Stimulated activated naive B cell treated with anti-CD40 and anti-IgM and Interleukin-4, amounts not matched to agents 10 μg/mL and 1 μg/mL and 100 μg/mL, for 72 hours (primary cell): ENCODE measurements at places on chromosomes 5 and 9.
A peak's percentile ranks its signal among the peaks of the same experiment; 100 is the strongest.

GRCh38 chr9:136613824-136614371 is 48.8 kb upstream of the EGFL7 start:
- no peak for DNase-seq

- no peak for DNase-seq
These were observed 271.2 kb upstream of the IRX2 start for GRCh38 chr5:3022665-3023064.

DNA sequence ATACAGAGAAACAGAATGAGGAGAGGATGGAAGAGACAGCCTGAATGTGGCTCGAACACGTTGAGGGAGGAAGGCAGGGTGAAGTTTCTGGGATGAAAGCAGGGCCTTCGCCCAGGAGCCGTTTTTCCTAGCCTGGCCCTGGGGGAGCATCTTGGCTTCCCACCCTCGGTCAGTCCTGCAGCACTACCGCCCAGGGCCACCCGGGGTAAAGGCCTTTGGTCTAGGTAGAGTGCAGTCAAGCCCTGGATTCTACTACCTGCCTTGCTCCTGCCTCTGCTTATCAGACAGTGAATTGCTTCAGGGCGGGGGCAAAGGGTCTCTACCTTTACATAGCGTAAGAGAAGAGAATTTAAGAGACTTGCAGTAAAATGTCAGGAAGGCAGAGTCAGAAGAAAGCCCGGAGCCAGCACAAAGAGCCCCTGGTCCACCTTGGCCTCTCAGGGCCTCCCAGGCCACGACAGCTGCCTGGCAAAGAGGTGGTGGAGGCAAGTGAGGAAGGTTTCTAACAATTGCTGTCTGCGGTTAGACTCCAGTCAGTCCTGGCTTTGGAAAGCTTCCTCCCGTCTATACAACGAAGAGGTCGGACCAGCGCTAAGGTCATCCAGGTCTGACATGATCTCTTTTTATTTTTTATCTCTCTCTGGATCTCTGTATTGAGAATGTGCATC is 17.9 kb downstream of the COL15A1 start:
- DNase-seq = no peak

- no peak for DNase-seq
These were observed 4.6 kb downstream of the HOMER1 start for GRCh38 chr5:79509244-79509885.

- no peak for DNase-seq
These were observed 814 bp downstream of the KIF12 start for GRCh38 chr9:114098021-114098935.

GRCh38 chr5:56831773-56832172 is 16.4 kb downstream of the MAP3K1 start:
- no peak for DNase-seq

GRCh38 chr5:43616535-43616934 is 13.6 kb downstream of the NNT start:
- DNase-seq = no peak

- peak; percentile 57 for DNase-seq
These were observed 4.9 kb upstream of the LHX2 start for GRCh38 chr9:124006448-124007361.

DNA sequence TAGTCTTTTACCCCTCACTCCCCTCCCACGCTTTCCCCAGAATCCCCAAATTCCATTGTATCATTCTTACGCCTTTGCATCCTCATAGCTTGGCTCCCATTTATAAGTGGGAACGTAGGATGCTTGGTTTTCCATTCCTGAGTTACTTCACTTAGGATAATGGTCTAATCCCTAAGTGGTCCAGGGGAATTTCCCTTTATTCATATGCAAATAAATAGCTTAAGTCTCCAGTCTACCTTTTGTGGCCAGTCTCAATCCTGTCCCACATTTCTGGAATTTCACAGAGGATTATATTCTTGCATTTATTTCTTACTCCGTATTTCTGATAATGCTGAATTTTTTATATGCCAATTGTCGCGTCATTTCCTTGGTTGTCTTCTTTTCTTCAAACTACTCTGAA is 245.6 kb upstream of the DAB2 start:
- no peak for DNase-seq

- DNase-seq = no peak
These were observed 23.0 kb downstream of the AMBP start for GRCh38 chr9:114055061-114055460.

GRCh38 chr5:109756543-109757185 is 66.9 kb downstream of the MAN2A1 start:
- no peak for DNase-seq

GRCh38 chr5:170571875-170572852 is 68.3 kb downstream of the KCNIP1 start:
- DNase-seq = peak; percentile 47

GRCh38 chr9:34991607-34992375 is 2.2 kb downstream of the DNAJB5 start:
- DNase-seq = peak; percentile 62

GRCh38 chr9:2497666-2498400 is 123.8 kb upstream of the VLDLR start:
- DNase-seq = no peak

GRCh38 chr5:134090522-134090921 is 24.0 kb upstream of the TCF7 start:
- no peak for DNase-seq

GRCh38 chr9:104494808-104495207 is 9.3 kb upstream of the OR13F1 start:
- no peak for DNase-seq

DNA sequence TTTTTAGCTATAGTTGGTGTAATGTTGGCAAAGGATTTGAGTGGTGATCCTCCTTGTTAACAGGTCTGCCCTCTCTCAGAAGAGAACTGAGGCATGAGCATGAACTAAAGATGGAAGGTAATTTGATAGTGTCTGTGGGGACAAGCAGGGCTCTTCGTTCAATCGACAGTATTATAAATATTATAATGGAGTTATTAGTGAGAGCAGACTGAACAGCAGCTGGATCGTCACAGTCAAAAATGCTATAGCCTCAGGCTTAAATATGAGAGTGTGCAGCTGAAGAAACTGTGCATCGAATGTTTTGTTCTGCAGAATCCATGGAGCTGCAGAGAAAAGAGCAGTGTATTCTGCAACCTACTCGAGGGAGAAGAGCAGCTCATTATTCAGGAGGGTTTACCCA is 757.3 kb downstream of the DNAH5 start:
- no peak for DNase-seq

DNA sequence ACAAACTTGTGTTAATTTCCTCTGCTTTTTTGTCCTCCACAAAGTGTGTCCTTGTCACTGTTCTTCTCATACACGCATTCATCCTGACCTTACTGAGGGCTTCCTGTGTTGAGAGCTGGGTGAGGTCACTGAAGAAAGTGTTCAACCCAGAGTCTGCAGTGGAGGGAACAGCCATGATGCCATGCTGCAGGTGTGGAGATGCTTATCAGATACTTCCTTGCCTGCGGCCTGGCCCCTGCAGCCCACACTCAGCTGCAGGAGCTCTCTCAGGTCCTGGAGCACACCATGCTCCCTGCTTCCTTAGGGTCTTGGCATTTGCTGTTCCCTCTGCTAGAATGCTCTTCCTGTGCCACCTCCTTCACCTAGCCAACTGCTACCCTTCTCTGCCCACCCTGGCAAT is 108.1 kb upstream of the SPRY4 start:
- no peak for DNase-seq

- DNase-seq = no peak
These were observed 142.2 kb upstream of the MAP3K1 start for GRCh38 chr5:56673171-56673570.

DNA sequence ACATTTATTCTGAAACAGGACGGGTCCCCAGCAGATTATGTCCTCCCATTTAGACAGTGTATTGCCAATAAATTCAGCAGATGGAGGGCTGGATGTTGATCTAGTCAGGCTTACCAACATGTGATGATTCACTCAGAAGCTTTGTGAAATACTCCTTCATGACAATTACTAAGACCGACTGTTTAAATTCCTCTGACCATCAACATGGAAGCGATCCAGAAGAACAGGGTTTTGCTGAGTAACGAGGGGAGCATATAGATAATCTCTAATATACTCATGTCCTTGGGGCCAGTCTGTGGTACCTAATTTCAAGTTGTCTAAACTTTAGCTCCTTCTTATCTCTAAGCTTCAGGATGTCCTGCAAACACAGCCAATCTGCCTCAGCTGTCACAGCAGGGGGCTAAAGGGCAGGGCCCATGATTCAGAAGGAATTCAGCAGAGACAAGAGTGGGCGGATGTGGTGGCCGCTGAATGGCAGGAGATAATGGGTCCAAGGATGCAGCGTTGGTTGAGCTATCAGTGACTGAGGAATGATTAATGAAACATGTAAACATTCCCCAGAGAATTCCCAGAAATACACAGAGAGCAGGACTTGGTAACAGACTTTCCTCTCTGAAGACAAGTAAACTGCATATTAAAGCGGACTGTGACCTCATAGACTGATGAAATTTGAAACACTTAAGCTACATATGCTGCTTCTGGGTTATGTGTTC is 109.4 kb downstream of the ANKRD55 start:
- DNase-seq = no peak

- peak; percentile 40 for DNase-seq
These were observed at the start of gene HAVCR2 for GRCh38 chr5:157108976-157109375. HAVCR2 (minus strand) TSS chr5:157109044; CDS start chr5:157108983, 61 bp downstream.

GRCh38 chr9:13278368-13279246 is 885 bp downstream of the MPDZ start:
- DNase-seq = no peak

GRCh38 chr5:159132429-159133040 is 32.8 kb upstream of the EBF1 start:
- no peak for DNase-seq

DNA sequence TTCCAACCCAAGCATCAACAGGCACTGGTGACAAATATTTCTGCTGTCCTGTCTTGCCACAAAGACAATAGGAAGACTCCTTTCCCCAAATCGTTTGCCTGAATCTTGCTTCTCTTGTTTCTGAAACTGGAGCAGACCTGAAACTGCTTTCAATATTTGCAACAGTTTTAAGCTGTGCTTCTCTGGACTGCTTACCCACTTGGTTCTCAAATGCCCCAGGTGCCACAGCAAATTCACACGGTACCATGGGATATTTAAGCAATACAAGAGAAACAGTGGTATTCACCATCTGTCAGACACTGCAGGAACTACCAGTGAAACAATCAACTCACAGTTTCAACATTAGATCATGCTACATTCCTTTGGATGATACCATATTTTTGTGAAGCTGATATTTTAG is 309.4 kb downstream of the PARP8 start:
- DNase-seq = no peak

DNA sequence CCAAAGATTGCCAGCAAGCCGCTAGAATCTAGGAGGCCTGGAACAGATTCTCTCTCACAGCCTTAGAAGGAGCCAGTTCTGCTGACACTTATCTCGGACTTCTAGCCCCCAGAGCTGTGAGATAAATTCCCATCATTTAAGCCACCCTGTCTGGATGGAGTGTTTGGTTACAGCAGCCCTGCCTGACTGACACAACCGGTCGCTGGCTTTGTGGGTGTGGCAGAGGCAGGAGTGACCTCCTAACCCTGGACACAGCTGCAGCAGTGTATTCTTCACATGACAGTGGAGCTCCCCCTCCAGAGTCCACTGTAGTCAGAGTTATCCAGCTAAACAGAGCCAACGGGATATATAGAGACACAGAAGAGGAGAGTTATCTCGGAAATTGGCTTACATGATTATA is 21.2 kb upstream of the IL17B start:
- no peak for DNase-seq

DNA sequence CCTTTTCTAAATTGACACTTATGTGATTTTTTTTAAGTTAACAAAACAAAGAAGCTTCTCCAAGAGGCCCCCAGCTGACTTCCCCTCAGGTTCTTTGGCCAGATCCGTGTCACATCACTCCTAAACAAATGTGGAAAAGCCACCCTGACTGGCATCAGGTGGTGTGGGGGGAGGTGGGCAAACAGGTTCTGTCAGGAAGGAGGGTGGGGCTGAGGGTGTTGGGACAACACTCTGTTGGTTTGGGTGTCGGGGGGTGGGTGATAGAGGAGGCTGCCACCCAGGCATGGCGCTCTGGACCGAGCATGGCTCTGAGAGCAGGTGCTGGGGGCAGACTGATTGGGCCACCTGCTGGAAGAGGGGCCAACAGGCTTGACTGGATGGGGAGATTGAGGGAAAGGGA is 210.9 kb downstream of the HSPA4 start:
- no peak for DNase-seq
